ENCODE measurements at places on chromosomes 16 and 17. TPM values are rescaled to one million over a fixed set of nuclear protein-coding genes. Genes with fewer than 3 reads are reported as not detected.

GRCh38 chr16:11781773-11782172 is 15.3 kb downstream of the ZC3H7A start:
- DNase-seq, result no peak

GRCh38 chr16:88065747-88066142 is 114.5 kb downstream of the BANP start:
- no peak for DNase-seq

DNA sequence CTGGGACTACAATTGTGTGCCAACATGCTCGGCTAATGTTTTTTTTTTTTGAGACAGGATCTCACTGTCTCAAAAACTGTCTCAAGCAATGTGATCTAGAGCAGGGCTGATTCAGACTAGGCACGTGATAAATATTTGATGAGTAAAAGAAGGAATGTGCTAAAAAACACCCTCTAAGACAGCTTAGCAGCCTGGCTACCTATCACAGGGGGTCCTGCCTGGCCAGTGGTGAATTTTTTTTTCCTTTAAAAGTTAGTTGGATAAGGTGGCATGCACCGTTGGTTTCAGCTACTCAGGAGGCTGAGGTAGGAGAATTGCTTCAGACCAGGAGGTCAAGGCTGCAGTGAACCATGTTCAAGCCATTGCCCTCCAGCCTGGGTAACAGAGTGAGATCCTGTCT is 14.8 kb upstream of the GPATCH8 start:
- DNase-seq, result no peak

GRCh38 chr16:1300664-1301476 is 8.6 kb upstream of the UBE2I start:
- DNase-seq, result no peak

GRCh38 chr17:33945646-33946546 is 309.2 kb upstream of the CCL2 start:
- no peak for DNase-seq

Gene FTSJ3
- polyA plus RNA-seq, result 58.4 TPM

Gene KRTAP4-3
- not detected for polyA plus RNA-seq

Gene SPNS1
- polyA plus RNA-seq, result 21.9 TPM

Data from AG04450 (cell line).